Anterior cingulate cortex (tissue), 58 donors: ENCODE measurements at places on chromosomes 4 and X.

GRCh38 chr4:67604749-67605148 is 46.2 kb downstream of the STAP1 start:
- DNase-seq = no peak

DNA sequence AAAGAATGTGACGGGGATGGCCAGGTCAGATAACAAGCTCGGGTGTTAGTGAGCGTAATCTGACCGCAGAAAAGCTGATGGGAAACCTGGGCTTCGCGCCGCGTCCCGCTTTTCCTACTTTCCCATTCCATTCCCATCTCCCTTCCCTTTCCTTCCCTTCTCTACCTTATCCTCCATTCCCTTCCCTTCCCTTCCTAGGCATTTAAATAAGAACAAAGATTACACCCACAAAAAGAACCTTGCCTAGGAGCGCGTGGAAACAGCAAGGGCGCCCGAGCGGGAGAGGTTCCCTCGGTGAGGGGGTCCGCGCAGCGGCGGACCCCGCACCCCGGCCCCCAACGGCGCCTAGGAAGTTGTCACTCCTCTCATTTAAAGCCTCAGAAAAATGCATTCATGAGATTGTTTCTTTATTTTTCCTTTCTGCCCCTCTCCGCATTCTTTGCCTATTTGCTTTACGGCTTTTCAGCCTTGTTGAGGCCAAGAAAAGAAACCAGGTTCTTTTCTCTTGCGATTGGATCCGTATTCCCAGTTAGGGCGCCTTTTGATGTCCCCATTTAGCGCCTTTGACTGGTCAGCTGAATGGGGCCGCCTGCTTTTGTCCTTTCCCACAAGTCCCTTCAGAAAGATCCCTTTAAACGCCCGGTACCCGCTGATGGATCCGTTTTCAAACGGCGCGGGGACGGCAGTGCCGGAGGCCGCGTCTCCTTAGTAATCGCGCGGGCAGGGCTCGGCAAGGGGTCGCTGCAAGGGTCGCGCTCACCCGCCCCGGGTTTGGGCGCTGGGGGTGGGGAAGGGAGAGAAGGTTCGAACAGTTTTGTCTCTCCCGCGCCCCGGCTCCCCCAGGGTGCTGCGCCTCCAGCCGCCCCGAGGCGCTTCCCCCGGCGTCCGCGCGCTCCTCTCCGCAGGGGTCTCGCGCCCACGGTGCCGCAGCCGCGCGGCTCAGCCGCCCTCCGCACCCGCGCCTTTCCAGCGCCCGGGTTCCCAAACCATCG is 54.1 kb upstream of the TMEM33 start:
- DNase-seq = no peak

DNA sequence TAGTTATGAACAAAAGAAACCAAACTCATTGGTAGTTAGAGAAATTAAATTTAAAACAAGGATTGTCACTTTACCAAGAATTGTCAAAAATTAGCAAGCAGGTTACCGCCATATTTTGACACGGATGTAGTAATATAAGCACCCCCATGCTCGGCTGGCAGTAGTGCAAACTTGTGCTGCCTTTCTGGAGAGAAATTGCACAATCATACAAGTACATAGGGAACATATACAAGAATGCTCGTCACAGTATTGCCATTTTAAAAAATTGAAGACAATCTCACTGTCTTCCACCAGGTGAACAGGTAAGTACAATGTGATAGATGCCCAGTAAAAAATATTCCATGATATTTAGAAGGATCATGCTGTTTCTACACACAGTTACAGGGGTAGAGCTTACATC is 55.6 kb upstream of the SLC39A8 start:
- DNase-seq = no peak

GRCh38 chrX:56788717-56789122 is 59.7 kb downstream of the NBDY start:
- DNase-seq = no peak

DNA sequence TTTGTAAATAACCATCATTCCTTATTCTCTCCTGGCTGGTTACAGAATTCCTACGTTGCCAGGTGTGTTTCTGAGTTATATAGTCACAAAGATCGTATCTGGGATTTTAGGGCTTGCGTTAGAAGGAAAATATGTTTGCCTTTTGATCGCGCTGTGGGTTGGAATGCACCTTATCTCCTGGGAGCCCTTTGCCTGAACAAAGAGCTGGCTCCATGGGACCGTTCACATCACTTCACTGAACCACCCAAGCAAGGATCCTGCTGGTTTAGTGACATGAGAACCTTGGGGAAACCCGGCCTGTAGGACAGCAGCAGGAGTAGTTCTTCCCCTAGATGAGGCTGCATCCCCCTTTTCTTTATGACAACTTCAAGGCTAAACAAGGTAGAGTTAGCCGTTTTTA is 51.6 kb downstream of the RS1 start:
- DNase-seq = no peak

GRCh38 chrX:152942077-152942442 is 44.2 kb downstream of the ZNF185 start:
- DNase-seq = no peak

GRCh38 chr4:180811556-180811955 is 1431.6 kb upstream of the TENM3 start:
- no peak for DNase-seq

DNA sequence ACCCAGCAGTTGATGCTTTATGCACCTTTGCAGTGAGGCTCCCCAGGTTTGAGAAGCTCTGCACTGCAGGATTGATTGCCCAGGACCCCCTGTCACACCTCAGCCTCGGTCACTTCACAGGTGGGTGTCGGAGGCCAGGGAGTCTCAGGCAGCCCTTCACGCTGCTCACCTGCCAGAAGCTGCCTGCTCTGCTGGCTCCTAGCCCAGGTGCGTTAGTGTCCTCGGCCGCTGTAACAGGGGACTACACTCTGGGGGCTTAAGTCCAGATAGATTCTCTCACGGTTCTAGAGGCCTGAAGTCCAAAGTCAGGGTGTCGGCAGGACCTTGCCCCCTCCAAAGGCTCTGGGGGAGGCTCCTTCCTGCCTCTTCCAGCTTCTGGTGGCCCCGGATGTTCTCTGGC is 79.9 kb downstream of the CPZ start:
- no peak for DNase-seq

DNA sequence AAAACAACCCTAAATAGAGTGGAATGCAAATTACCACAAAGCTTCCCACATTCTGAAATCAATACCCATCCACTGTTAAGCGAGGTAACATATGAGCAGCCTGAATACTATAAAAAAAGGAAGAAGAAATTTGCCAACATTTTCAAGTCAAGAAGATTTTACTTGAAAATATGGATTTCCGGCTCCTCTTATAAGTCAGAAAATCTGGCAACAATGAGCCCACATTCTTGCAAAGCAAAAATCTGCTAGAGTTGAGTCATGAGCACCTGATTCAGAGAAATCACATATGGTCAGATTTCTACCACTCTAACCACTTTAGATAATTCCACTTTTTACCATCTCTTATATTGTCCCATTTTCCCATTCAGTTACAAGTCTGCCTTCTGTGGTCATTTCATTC is 395.7 kb downstream of the DTHD1 start:
- no peak for DNase-seq

- DNase-seq = no peak
These were observed 1.5 kb downstream of the SASH3 start for GRCh38 chrX:129781134-129781672.

DNA sequence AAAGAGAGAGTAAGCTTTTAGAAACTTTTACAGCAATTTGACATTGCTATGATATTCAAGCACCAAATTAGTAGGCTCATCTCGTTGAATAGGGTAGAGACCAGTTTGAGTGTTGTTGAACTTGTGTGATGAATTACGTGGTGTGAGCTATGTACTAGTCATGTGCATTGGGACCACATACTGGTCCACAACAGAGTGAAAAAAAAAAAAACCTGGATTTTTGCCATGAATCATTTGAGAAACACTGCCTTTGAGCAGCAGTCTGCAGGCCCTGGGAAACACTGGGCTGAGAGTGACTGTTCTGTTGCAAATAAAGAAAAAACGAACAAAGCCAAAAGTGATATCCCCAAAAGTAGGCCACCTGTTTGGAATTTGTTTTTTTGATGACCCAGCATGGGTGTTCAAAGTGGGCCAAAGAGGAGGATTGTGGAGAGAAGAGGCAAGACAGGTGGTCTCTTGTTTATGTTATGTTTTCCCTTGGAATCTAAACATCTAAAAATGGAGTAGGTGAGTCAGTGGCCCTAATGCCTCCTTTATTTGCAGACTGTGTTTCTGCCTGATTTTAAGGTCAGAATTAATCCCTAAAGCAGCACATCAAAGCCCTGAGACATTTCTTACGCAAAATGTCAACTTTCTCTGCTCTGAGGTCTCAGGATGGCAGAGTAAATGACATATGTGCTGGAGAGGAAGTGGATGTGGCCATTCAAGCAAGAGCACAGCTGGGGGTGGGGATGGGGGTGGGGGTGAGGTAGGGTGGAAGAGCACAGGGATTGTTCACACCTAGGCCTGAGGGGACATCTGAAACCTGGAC is 33.5 kb downstream of the TAF7L start:
- no peak for DNase-seq

- no peak for DNase-seq
These were observed 96.2 kb upstream of the ATP6AP2 start for GRCh38 chrX:40484408-40485091.

GRCh38 chrX:30822764-30823163 is 66.3 kb downstream of the TAB3 start:
- no peak for DNase-seq

GRCh38 chr4:5924461-5925125 is 31.7 kb upstream of the CRMP1 start:
- DNase-seq = no peak

- no peak for DNase-seq
These were observed 99.1 kb downstream of the ARHGAP10 start for GRCh38 chr4:147830987-147831386.

GRCh38 chrX:119622356-119623232 is 16.4 kb upstream of the NKRF start:
- no peak for DNase-seq

GRCh38 chr4:6548201-6548881 is 26.6 kb upstream of the MAN2B2 start:
- DNase-seq = no peak

- no peak for DNase-seq
These were observed 350.2 kb upstream of the BOD1L1 start for GRCh38 chr4:13977746-13978145.

GRCh38 chrX:46589977-46590723 is 16.6 kb downstream of the CHST7 start:
- no peak for DNase-seq

- no peak for DNase-seq
These were observed 148.4 kb downstream of the AR start for GRCh38 chrX:67692246-67692645.

DNA sequence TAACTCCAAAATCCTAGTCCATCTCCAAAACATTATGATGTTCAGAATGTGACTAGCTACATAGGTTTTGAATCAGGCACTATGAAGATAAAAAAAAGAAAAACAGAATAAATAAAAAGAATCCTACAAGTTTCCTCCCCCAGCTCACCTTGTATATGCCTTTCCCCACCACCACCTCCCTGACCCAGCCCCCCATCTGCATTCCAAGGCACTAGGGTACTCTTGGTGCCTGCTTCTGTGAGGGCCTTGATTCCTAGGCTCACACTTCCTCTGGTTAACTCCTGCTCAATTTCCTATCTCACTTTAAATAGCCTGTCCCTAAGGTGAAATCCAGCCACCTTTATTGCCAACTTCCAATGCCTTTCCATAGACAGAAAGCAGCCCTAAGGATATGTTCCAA is 178.7 kb upstream of the ATOH1 start:
- DNase-seq = no peak

GRCh38 chrX:128698573-128699181 is 646.5 kb upstream of the ACTRT1 start:
- DNase-seq = no peak

DNA sequence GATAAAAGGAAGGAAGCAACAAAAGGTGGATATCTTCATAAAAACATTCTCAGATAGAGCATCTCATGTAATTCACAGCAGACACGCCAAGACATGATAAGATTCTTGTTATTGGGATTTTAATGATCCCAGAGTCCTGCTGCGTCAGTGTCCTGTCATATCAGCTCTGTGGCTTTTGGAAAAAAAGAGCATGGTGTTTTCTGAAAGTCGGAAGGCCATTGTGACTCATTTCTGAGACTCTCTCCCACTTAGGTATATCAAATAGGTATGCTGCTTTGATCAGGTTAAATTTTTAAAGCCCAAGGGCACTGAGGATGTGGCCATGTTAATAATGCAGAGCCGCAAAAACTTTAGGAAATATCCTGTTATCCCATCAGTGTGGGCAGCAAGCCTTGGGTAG is 481.0 kb downstream of the KCNIP4 start:
- no peak for DNase-seq
